ENCODE measurements at places on chromosomes 5 and 9.
A peak's percentile ranks its signal among the peaks of the same experiment; 100 is the strongest.

DNA sequence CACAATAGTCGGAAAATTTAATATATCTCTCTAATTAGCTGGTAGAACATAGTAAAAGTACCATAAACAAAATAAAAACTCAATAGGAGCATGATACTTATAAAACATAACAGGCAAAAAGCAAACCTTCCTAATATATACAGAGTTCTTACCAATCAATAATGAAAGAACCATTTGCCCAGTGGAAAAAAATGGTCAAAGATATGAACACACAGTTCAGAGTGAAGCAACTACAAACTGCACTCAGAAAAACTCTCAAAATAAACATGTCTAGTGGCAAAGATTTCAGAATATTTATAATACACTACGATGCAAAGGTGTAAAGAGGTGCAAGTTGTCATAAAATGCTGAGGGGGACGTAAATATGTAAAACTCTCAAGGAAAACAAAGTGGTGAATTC, 576.2 kb upstream of the CTNND2 start:
- no peak for DNase-seq

- no peak for DNase-seq
These were observed 69.7 kb downstream of the FOCAD start for GRCh38 chr9:20753761-20754160.

- no peak for DNase-seq
These were observed 436.0 kb downstream of the ZNF608 start for GRCh38 chr5:124310453-124310852.

DNA sequence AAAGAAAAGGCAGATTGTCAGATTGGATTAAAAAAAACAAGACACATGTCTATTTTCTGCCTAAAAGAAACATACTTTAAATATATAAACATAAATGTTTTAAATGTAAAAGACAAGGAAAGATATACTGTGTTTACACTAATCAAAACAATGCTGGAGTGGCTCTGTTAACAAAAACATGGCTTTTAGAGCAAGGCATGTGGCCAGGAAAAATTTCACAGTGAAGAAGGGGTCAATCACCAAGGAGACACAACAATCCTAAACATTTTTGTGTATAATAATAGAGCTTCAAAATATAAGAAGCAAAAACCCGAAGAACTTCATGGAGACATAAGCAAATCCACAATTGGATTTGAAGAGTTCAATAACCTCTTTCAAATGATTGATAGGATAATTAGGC, 18.5 kb upstream of the GADD45G start:
- no peak for DNase-seq

DNA sequence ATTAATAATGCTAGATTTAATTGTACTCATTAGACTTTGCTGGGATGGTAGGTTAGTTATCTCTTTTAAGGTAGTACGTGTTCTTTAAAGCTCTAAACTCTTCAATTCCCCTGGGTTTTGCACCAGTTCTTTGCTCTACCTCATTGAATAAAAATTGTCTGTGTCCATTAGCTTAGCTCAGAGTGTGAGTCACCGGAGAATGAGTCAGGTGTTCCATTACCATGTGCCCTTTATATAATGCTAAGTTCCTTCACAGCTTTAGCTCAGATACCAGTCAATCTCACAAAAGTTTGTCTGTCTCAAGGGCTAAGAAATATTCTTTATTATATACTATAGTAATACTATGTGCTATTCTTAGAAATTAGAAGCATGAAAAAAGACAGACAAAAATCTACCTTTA, 339.4 kb downstream of the PRELID2 start:
- DNase-seq, result no peak

GRCh38 chr9:95150903-95151302, 166.6 kb downstream of the FANCC start:
- no peak for DNase-seq

- DNase-seq, result no peak
These were observed 5.8 kb downstream of the USP20 start for GRCh38 chr9:129841071-129841470.

GRCh38 chr5:116998024-116998423, 423.4 kb upstream of the SEMA6A start:
- no peak for DNase-seq

DNA sequence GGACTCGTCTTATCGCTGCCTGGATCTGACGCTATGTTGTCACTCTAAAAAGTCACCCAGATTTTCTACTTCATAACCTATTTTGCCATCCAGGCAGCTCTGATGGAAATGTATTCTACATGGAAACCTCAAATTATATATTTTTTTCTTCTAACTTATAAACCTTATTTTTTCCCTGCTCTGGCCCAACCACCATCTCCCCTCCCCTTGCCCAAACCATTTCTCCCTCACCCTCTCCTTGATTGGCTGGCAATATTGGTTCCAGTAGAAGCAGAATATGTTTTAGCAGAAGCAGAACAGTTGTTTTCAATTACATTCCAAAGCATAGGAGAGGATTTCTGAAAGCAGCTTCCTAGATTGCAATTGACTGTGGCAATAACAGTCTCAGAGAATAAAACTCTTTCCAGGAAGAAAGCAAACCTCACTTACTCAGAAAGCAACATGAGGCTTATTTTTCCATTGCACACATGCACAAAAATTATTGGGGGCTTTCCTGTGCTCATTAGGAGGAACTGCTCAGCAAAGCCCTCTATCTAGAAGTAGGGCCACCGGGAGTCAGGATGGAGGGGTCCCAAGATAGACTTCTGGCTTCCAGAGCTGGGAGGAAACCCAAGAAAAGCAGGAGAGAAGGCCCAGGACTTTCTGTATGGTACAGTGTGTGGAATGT, 191.8 kb downstream of the ESM1 start:
- DNase-seq, result no peak

GRCh38 chr5:59446356-59446755, 447.2 kb downstream of the PDE4D start:
- no peak for DNase-seq

GRCh38 chr5:41822036-41822435, 48.2 kb downstream of the OXCT1 start:
- DNase-seq, result no peak

DNA sequence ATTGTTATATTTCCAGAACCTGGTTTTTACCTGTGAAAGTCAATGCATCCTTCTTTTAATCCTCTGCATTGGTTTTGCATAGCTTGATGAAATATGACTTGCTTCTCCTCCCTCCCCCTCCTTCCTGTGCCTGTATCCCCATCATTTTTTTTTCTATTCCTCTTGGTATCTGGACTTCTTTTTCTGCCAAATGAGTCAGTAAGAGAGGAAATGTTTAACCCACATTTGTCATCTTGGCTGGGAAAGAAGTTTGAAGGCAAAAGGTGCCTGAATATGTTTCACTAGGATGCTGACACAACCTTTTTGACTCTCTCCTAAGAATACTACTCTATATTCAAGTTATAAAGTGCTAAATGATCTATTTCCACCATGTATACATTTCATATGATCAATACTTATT, 35.5 kb upstream of the CDKN2B start:
- DNase-seq, result no peak

GRCh38 chr5:157080286-157080685, 21.4 kb upstream of the HAVCR1 start:
- DNase-seq, result no peak

DNA sequence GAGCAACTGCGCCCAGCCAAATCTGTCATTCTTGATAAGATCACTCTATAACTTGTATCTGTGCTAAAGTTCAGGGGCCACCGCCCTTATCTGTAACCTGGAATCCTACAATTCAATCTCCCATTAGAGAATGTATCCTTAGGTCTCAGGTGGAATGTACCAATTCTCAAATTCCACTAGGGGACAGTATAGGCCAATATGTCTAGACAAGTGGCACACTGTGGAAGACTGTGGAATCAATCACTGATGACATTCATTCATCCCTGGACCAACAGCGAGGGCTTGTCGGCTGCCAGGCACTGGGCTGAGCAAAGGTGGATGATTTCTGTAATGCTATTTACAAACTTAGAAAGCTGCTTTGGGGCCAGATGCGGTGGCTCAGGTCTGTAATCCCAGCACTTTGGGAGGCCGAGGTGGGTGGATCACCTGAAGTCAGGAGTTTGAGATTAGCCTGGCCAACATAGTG, 28.7 kb upstream of the MEGF9 start:
- DNase-seq, result peak; percentile 35

GRCh38 chr9:106218854-106219253, 524.5 kb downstream of the TMEM38B start:
- DNase-seq, result no peak

DNA sequence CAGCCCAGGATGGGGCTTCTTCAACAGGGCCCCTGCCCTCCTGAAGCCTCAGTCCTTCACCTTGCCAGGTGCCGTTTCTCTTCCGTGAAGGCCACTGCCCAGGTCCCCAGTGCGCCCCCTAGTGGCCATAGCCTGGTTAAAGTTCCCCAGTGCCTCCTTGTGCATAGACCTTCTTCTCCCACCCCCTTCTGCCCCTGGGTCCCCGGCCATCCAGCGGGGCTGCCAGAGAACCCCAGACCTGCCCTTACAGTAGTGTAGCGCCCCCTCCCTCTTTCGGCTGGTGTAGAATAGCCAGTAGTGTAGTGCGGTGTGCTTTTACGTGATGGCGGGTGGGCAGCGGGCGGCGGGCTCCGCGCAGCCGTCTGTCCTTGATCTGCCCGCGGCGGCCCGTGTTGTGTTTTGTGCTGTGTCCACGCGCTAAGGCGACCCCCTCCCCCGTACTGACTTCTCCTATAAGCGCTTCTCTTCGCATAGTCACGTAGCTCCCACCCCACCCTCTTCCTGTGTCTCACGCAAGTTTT, 23.6 kb downstream of the PCDHGC5 start:
- DNase-seq, result peak; percentile 31

DNA sequence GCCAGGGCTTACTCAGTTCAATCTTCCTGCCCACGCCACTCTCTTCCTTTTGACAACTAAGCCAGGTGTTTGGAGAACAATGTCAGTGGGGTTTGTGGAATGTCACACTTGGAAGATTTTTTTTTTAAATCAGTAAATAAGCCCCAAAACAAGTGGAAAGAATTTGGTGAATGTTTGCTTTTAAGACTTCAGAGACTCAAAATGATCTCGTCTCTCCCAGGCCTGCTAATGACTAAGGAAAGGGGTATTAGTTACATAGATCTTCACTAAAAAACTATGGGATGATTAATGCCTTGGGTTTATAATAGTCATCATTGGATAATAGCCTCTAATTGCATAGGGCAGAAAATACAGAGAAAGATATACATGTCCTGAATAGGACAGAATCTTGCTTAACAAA, 166.4 kb downstream of the DMRT2 start:
- DNase-seq, result no peak

- no peak for DNase-seq
These were observed 38.2 kb downstream of the FBXW2 start for GRCh38 chr9:120755044-120755443.

- no peak for DNase-seq
These were observed 120.9 kb upstream of the PITX1 start for GRCh38 chr5:135154961-135155360.

GRCh38 chr5:6194261-6194875, 184.0 kb downstream of the MED10 start:
- DNase-seq, result no peak

DNA sequence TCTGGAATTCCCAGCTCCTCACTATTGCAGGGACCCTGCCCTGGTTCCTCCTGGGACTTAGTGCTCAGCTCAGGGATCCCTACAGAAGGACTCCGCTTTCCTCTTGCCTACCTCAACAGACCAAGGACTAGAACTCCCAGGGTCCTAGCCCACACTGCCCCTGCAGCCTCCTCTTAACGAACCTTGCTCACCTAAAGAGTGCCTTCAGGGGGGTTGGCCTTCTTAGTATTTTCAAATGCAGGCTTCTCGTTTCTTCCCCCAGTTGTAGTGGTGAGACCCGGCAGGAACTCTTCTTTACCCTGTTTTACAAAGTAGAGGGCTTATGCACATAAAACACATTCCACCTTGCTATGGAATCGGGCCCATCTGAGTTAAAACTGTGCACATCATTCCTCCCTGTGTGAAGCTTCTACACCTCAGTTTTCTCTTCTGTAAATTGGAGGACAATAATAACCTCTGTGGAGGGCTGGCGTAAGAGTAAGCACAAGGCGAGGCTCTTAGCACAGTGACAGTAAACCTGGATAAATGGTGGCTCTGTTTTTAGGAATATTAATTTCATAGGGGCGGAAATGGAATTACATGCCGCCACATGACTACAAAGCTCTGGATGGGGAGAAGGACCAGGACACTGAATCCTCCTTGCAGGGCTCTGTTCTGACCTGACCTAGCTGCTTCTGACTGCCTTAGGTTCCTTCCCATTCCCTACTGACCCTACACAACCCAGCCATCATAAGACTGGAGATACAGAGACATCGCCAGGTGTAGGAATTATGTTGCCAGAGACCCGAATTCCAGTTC, 3.8 kb upstream of the HAND1 start:
- DNase-seq, result no peak

DNA sequence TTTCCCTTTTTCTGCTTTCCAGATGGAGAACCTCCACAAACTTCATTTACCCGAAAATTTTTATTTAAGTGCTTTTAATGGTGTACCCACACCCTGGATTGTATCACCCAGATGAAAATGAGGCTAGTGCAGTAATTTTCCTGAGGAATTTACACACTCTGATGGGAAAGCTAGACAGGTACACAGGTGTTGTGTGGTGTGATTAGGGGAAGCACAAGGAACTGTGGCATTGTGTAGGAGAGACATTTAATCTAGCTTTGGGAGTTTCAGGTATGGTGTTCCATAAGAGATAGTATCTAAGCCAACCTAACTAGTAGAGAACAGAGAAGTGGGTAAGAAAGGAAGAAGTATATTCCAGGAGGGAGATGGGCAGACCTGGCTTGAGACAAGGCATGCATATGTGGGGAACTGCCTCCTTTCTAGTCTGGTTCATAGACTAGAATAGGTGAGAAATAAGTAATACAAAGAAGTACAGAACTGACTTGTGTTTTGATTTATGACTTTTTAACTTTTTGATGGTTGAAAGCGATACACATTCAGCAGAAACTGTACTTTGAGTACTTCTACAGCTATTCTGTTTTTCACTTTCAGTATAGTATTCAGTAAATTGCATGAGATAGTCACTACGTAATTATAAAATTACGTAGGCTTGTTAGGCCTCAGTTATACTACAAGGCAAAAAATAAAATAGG, 22.9 kb upstream of the ROPN1L start:
- no peak for DNase-seq

GRCh38 chr5:3856036-3856435, 260.4 kb downstream of the IRX1 start:
- DNase-seq, result no peak

GRCh38 chr5:171790408-171790807, 4.8 kb downstream of the SMIM23 start:
- no peak for DNase-seq

DNA sequence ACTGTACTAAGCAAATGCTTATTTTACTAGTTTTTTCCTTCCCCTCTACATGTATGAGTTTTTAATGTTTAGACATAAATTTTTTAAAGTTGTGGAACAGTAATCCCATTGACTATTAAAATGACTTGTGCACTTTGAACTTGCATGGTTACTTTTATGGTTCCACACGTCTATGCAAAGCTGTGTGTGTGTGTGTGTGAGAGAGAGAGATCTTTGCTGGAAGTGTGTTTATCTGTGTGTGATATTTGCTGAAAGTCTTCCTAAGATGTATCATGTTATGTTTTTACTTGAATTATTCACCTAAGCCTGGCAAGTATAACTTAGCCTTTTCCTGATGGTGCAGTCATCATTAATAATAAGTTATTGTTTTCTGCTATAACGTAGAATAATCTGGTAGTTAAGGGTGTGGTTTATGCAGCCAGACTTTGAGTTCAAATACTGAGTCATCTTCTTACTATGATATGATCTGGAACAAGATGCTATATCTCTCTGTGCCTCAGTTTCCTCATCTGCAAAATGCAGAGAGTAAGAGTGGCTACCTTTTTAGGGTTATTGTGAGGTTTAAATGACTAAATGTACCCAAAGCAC, 138.6 kb downstream of the SMARCA2 start:
- no peak for DNase-seq
